Right renal cortex interstitium (tissue), 3 donors: ENCODE measurements at places on chromosomes 7 and 10.

- no peak for DNase-seq
Observed at GRCh38 chr10:96416643-96417042, 57.8 kb upstream of the OPALIN start.

- DNase-seq, result no peak
Observed at GRCh38 chr7:103680161-103681144, 234.4 kb upstream of the SLC26A5 start.

DNA sequence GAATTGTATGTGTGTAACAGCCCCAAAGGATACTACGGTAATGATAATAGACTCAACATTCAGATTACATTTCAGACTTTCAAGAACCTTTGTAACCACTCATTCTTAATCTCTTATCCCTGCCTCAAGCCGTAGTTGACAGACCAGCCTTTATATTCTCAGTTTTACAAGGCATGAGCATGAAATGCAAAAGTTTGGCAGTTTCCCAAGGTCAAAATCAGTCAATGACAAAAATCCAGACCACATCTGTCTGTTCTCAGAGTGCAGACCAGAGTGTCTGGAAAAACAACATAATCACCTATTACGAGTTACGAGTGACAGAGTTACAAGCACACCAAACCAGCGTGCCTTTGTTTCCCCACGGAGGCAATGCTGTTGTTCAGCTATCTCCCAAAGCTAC is 178.6 kb upstream of the LRGUK start:
- DNase-seq, result no peak

DNA sequence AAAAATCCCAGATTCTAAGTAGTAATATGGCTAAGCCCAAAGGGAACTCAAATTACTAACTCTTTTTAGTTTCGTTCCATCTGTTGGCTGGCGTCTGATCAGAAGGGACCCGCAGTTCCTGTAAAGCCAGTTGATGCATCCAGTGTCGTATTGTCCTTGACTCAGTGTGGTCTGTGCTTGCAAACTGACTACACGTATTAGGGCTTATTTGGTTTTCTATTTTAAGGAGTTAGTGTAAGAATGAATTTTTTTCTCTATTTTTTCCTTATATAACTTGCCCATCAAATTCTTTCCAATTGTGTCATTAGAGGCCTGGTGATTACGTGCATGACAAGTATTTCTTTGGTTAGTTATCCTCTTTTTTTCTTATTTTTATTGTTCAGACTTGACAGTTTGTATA is 9.7 kb downstream of the ABCA13 start:
- DNase-seq, result no peak

- no peak for DNase-seq
Observed at GRCh38 chr7:121966276-121966934, 93.4 kb downstream of the PTPRZ1 start.

GRCh38 chr10:120782336-120782735 is 68.8 kb upstream of the WDR11 start:
- no peak for DNase-seq

DNA sequence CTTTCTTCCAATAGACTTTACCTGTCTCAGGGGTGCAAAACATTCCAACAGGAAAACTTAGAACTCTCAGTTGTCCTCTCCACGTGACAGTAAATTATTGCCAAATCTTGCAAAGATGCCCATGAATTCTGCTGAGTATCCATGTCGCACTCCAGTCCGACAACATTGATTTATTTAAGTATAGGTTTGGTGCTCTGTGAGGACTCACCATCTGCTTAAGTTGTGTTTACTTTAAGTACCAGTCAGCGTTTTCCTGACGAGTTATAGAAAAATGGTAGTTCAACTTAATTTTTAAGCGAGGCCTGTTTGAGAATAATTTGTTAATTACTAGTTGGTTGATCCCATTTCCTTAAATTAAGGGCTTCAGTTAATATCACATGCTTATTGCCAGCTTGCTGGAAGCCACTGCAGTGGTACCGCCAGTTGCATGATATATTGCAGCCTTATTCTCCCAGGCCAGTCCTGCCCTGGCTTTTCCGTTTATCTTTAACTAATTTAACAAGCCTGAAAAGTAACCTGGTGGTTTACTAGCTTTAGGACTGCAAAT is 27.8 kb downstream of the CREB5 start:
- DNase-seq, result no peak

DNA sequence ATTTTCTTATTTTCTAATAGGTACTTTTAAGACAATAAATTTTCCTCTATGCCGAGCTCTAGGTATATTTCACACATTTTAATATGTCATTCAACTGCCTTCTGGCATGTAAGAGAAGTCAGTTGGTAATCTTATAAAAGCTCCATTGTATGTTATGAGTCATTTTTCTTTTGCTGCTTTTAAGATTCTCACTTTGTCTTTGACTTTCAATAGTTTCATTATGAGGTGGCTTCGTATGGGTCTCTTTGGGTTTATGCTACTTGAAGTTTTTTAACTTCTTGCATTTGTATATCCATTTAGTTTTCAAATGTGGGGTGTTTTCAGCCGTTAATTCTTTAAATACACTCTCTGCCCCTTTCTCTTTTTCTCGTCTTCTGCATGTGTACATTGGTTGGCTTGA is 80.5 kb downstream of the ABCA13 start:
- DNase-seq, result no peak

DNA sequence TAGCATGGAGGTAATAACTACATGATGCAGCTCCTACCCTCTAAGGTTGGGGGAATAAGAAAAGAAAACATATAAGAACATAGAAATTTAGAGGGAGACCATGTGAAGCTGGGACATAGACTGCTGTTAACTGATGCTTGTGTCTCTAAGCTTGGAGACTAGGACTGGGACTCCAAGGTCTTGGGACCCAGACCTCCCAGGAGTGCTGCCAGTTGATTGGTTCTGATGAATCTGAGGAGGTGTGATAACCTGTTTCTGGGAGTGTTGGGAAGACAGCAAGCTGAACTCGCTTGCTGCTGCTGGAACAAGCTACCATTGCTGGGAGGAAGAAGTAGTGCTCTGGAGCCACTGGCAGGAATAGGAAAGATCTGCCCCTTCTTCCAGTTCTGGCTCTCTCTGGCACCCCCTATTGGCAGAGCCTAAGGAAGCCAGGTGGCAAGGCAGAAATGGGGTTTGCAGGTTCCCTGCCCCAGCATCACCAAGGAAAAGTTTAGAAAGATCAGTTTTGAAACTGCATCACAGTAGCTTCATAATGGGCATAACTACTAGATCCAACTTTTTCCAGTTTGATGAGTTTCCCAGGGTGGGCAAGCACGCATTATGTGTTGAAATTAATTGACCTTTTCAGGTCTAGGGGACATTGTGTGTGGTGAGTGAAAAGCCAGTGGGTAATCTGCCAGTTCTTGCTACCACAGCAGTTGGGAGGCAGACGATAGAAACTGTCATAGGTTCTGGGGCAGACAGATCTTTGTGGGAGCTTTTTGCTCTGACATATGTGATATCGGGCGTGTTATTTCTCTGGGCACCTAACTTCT is 140.7 kb downstream of the SND1 start:
- DNase-seq, result no peak
